ENCODE measurements at places on chromosomes 5 and 9.

GRCh38 chr5:153135411-153135810 lies 355.1 kb upstream of the GRIA1 start:
- no peak for DNase-seq

- DNase-seq = peak; percentile 93
Measured at GRCh38 chr9:120868676-120869359, 8.2 kb downstream of the PHF19 start.

DNA sequence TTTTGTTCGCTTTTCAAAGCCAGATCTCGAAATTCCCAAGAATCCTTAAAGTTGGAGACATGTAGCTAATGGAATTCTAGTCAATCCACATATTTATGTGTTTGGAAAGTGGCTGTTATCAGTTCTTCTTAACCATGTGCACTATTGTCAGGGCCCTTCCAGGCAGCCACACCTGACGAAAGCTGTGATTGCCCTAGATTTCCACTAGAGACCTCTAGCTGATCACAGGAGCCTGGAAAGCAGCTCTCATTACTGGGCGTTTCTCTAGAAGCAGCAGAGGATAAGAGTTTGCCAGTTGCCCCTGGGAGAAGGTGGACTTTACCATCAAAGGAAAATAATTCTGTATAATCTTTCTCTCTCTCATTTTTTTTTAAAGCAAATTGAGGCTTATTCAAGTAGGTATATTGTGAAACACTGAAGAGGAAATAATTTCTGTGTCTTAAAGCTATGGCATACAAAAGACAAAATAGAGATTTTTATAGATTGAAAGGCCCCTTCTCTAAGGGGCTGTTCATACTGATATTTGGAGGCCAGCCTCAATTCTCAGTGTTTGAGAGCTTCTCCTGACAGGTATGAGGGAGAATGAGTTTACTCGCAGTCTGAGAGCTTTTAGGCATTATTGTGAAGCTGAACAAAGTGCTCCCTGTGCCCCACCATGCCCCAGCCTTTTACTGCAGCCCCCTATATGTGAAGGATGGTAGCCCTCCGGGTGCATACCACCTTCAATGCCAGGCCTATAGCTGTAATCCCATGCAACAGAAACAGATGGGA lies 405.4 kb upstream of the ACTBL2 start:
- DNase-seq = no peak

GRCh38 chr5:74122979-74123590 lies 497.1 kb downstream of the ARHGEF28 start:
- no peak for DNase-seq

- DNase-seq = no peak
Measured at GRCh38 chr5:109053995-109054417, 306.3 kb downstream of the FER start.

DNA sequence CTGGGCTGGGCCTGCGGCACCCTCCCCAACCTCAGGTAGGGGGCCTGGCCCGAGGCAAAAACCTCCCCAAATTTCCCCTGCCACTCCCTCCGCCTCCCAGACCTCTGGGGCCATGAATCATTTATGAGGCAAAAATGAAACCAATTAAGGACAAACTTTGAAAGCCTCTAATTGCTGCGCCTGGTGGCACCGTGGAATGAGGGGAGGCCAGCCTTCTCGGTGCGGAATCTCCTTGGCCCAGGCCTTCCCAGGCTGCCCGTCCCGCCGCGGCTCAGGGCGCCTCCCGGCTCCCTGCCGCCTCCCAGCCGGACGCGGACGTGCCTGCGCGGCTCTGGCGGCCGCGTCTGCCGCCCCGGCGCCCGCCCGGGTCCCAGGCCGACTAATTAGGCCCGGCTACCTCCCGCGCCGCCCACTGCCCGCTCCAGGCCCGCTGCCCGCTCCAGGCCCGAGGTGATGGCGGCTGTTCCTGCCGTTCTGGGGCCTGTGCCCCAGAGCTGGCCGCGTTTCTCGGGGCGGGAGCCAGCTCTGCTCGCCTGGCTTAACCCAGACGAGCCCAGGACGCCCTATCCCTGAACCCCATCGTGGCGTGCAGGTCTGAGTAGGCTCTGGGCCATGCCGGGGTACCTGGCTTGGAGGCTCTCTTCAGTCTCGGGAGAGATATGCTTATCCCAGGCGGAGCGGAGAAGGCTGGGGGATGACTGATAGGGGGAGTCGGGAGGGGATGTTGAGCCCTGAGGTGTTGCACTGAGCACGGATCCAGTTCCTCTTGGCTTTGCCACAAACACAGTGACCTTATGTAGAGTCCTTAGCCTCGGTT lies 20.1 kb downstream of the CXXC5 start:
- peak; percentile 26 for DNase-seq

- DNase-seq = no peak
Measured at GRCh38 chr5:95075111-95075510, 209.8 kb downstream of the MCTP1 start.

All from stimulated activated CD8-positive, alpha-beta memory T cell treated with anti-CD3 and anti-CD28 coated beads, Interleukin-4, amount 100 ng/mL, for 4 hours (primary cell).